Activated CD4-positive, alpha-beta T cell treated with anti-CD3 and anti-CD28 coated beads for 4 hours (primary cell): ENCODE measurements at places on chromosomes 6 and 20.

DNA sequence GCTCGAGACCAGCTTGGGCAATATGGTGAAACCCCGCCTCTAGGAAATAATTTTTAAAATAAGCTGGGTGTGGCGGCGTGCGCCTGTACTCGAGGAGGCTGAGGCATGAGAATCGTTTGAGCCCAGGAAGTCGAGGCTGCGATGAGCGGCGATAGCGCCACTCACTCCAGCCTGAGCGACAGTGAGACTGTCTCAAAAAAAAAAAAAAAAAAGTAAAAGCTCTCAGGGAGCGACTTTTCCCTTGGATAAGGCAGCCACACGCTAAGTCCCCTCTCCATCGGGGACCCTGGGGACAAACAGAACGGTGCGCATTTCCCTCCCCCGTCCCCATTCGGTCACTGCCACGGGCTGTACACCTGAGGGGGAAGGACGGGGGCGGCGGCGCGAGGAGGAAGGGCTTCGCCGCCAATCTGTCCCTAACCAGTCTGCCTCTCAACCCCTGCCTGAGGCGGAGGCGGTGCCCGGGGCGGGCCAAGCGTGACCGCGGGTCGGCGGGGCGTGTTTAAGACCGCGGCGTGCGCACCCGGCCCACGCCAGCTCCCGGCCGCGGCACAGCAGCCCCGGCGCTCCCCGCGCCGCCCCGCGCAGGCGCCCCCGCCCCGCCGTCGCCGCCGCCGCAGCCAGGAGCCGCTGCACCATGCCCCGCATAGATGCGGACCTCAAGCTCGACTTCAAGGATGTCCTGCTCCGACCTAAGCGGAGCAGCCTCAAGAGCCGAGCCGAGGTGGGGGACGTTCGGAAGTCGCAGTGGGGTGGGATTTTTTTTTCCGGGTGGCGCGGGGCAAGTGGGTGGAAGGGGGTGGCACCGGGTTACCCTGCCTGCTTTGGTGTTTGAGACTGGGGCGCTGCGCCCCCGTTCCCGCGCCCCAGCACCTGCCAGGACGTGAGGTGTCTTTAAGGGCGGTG, at the start of gene GMPR:
TSS of gene GMPR (plus strand) at position 531 of the 906 bp plus-strand sequence. CDS start at position 638, 107 bp downstream.
- peak; percentile 63 for DNase-seq

DNA sequence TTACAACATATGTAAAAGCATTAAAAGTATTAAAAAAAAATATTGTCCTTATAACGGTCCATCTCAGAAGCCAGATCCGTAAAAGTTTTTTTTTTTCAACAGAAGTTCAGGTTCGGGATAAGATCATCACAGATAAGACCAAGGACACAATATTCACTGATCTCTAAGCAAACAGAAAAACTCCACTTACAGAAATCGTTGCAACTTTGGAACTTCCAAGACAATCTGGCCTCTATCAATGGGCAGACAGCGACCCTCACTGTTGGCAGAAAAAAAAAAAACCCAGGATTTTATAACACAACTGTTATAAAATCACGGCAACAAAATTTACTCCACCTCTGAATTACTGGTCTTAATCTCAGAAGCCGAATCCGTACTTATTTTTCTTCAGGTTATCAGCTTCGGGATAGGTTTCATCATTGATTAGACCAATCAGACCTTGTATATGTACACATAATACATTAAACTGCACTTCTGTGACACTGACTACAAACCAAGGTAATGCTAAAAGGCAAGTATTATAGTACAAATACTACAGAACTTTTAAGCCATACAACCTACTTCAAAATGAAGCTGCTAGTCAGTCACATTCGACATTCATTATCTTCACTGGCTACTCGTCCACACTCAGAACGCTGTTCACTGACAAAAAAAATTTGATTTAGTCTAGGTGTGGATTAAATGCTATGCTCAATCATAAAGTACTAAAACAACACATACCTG, 34.7 kb upstream of the SYNCRIP start:
- no peak for DNase-seq

DNA sequence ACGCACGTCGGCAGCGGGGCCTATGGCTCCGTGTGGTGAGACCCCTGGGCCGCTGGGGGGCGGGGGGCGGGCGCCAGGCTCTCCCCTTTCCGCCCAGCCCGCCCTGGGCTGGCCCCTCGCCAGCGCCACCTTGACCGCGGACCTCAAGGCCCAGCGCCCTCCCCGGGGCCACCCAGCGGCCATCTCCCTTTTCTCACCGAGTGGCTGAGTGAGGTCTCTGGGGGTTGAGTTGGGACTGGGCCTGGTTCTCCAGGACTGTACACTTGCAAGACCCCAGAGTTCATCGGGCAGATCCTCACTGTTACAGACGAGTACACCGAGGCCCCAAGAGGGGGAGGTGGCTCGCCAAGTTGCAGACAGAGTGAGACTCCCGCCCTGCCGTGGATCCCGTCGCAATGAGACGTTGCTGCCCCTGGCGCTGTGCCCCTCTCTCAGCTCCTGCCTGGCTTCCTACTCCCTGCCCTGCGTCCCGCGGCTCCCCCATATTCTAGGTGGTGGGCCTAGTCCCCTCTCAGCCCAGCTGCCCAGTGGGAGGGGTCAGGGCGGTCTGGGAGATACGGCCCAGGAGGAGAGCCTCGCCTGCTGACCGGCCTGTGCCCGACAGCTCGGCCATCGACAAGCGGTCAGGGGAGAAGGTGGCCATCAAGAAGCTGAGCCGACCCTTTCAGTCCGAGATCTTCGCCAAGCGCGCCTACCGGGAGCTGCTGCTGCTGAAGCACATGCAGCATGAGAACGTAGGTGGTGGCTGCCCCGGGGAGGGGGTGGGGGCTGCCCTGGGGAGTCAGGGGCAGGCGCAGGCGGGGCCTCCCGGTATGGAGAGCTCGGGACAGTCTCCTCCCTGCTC, 576 bp downstream of the MAPK13 start:
- peak; percentile 63 for DNase-seq

DNA sequence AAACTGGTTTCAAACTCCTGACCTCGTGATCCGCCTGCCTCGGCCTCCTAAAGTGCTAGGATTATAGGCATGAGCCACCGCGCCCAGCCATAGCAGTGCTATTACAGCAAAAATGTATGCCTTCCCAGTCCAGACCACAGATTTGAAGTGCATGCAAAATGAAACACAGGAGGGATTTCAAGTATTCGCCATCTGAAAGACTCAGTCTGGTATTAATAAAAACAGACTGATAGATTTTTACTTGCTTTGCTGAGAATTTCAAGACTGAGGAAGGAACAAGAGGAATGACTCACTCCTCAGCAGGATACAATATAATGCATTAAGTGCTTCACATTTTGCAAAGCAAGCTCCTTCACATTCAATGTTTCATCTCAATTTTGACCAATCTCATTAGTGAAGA, 134.9 kb downstream of the TMEM200A start:
- DNase-seq, result no peak

GRCh38 chr20:53635221-53635620, 41.6 kb upstream of the ZNF217 start:
- DNase-seq, result no peak

GRCh38 chr6:169158691-169159090, 95.0 kb downstream of the THBS2 start:
- DNase-seq, result no peak

GRCh38 chr6:125792680-125793079, 1.9 kb downstream of the NCOA7 start:
- no peak for DNase-seq

DNA sequence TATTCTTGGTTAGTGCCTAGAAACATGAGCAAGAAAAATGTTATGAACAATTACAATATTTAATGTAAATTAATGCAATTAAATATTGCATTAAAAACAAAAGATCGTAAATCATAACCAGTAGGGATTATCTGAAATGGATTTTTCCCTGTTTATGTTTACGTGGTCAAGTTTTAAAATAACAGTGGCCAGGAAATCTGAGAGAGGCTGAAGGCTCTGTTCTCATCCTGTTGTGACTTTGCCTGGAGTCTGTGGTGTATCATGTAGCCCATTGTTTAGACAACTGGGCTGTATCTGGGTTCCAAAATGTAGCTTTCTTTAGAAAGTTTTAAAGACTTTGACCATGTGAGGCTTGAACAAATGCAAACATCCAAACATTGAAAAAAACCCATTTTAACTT, 2.4 kb downstream of the MYO6 start:
- DNase-seq, result no peak

- no peak for DNase-seq
Measured at GRCh38 chr6:82772851-82773717, 292.6 kb downstream of the UBE3D start.

DNA sequence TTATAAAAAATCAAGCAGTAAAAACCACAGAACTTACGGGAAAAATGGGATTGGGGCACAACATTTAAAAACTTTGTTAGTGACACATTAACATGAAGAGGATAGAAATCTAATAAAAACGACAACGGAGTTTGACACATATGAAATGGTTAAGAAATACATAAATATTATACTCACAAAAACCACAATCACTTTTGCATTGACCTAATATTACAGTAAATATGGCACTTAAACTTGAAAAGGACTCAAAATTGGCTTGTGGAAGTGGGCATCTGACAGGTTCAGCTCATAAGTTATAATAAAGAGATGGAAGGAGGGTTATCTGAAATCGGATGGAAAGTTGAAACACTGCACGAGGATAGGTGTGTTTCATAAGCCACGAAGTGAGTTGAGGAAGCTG, 523.7 kb downstream of the TFAP2B start:
- DNase-seq, result no peak

DNA sequence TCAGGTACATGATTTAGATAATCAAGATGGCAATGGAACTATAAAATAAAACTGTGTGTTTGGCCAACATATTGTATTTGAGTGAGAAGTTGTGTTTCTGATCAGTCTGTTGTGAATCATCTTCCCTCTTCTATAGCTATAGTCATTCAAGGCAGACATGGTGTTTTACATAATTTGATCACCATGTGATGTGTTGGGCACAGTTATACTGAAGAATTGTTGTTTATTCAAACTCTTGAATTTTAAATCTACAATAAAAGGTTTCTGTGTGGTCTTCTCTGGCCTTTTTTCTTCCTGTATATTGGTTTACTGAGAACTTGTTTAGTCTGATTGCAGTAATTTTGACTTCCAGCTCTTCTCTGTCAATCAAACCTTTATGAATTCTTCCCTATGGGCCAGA, 4.4 kb downstream of the RNF182 start:
- DNase-seq, result no peak

GRCh38 chr20:62984666-62985443, 21.9 kb downstream of the BHLHE23 start:
- DNase-seq, result no peak

GRCh38 chr20:56816349-56816748, 187.2 kb downstream of the TFAP2C start:
- DNase-seq, result no peak

DNA sequence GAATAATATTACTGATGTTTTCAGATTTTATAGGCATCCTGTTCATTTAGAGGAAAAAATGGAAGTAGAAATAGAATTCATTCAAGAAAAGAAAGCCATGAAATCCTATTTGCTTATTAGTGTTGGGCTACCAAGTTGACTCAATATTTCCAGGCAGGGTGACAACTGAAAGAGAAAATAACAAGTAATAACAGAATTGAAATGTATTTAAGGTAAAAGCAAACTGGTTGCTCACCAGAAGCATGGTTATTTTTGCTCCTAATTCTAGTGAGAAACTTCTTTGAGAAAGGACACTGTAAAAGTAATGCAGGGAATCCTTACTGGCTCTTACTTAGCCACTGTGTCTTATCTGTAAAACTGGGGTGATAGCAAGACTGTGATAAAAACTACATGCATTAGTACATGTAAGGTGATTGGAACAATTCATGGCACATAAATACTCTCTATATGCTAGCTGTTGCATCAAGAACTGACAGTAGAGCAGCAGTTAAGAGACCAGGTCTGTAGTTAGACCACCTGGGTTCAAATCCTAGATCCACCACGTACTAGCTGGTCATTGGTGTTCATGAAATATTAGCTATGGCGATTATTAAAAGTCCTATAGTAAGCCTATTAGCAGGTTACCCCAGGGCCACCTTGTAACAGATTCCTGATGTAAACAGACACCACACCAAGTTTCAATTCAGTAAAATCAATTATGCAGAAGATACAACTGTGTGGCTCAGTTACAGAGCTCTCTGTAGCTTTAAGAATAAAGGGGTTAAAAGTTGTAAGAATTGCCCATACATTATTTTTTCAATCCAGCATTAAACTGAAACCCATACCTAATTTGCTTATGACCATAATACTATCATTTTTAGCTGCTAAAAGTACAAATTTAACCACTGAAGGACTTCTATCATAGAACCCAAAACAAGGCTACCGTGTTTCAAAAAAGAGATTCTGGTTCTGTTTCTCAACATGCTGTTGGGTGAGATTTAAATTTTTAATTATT, 159.2 kb upstream of the COL21A1 start:
- DNase-seq, result no peak

- DNase-seq, result no peak
Measured at GRCh38 chr20:23826541-23827021, at the start of gene CST2. Gene CST2 (minus strand): TSS chr20:23826729. CDS start chr20:23826660, 69 bp downstream.

GRCh38 chr6:38973178-38974057, 75.2 kb upstream of the GLP1R start:
- no peak for DNase-seq

- DNase-seq, result no peak
Measured at GRCh38 chr20:31903627-31904386, 33.4 kb downstream of the TTLL9 start.
